M059J (cell line): ENCODE measurements at places on chromosomes 1 and 21. TPM values are rescaled to one million over a fixed set of nuclear protein-coding genes. Genes with fewer than 3 reads are reported as not detected.

DNA sequence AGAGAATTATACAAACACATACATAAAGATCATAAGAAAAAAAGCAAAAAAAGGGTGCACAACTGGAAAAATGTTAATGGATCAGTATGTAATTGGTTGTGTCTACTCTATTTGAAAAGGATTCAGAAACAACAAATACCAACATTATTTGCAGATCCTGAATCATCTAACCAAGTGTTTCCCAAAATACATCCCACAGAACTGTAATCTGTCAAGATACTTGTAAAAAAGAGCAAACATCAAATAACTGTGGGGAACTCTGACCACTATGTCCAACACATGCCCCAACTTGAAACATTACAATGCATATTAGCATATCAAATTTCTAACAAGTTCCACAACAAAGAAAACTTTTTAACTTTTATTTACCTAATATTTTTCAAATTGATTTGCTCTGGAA, 22.6 kb downstream of the ANKRD13C start:
- peak; percentile 50 for DNase-seq

DNA sequence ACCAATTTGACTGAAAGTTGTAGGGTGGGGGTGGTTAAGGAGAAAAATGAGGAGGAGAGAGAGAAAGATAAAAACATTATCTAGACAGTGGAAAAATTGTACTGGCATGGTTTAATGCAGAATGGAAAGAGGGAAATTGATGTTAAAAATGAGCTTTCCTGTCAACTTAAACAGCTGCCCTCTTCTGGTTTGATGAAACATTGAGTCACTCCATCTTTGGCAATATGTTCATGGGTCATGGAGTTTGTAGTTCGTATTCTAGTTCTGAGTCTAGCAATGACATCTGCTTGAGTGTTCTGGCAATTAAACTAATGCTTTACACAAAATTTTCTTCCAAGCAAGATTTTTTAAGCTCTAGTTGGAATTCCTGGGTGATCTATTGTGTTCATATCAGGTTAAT, 9.6 kb downstream of the ZNF648 start:
- no peak for DNase-seq

- no peak for DNase-seq
These were observed 12.9 kb downstream of the AHDC1 start for GRCh38 chr1:27590917-27591508.

- no peak for DNase-seq
These were observed 208.9 kb upstream of the C1orf174 start for GRCh38 chr1:4108758-4109627.

GRCh38 chr1:31796707-31797106, 19.1 kb downstream of the SPOCD1 start:
- no peak for DNase-seq

- peak; percentile 37 for DNase-seq
These were observed 318.1 kb downstream of the KCNH1 start for GRCh38 chr1:210815641-210816550.

GRCh38 chr1:230263568-230264195, 162.4 kb downstream of the PGBD5 start:
- no peak for DNase-seq

GRCh38 chr1:12516741-12517140, 101.3 kb downstream of the DHRS3 start:
- no peak for DNase-seq

GRCh38 chr1:60415696-60416095, 342.1 kb upstream of the C1orf87 start:
- DNase-seq: no peak

DNA sequence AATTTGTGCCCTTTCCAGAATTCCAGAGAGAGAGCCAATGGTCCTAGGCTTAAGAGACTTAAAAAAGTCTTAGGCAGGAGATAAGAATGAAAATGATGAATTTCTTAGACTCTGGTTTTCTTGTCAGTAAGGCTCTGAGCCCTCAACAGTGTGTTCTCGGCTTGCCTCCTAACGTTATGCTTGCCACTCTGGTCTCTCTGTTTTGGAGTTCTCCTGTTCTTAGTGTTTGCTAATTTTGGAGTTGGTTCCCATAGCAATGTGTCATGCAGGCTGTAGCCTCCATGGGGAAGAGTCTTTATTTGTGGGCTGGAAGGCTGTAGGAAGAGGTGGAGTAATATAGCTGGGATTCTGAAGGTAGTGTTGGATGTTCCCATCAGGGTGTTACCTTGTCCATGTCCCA, 19.9 kb downstream of the TBX19 start:
- peak; percentile 47 for DNase-seq

DNA sequence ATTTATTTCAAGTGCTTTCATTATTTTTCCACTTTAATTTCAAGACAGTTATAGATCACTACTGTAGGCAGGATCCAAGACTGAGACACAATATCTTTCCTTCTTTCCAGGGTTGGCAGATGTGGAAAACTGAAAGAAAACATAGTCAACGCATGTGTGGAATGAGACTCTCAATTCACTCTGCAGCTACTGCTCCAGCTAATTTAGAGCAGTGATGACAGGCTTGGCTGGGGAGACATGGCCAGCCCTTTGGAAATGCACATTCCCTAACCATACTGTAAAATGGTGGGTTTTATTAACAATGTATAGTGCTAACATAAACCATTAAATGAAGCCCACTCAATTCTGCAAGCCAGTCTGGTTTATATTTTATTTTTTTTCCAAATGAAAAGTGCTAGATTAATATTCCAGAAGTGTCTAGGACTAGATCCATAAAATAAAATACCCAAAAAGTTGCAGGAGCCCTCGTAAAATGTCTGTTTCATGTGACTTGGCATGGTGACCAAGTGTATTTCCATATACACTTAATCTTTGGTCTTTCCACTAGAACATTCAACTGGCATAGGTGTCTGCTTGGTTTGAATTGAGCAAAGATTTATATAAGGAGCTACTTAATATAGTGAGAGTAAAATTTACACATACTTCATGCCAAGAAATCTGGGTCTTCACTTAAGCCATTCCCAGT, 32.9 kb downstream of the COL11A1 start:
- DNase-seq: no peak

DNA sequence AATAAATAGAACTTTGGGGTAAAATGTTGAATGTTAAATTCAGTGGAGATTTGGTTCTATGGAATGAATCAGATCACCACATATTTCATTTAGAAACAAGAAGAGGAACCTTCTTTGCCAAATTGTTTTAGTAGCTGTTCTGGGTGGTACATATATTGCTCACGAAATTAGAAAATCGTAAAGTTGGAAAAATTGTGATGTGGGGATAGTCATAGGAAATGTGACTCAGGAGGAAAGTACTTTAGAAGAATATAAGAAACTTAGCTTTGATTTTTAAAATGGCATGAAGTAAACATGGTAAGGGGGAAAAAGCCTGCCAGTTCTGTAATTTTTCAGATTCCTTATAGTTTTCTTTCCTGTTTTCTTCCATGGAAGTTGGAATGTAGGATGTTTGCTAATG, 27.4 kb downstream of the RRP15 start:
- DNase-seq: peak; percentile 32

GRCh38 chr1:241451956-241452355, 67.6 kb downstream of the FH start:
- DNase-seq: no peak

- DNase-seq: peak; percentile 87
These were observed 3.5 kb upstream of the PIGV start for GRCh38 chr1:26784023-26784871.

- DNase-seq: peak; percentile 17
These were observed 49.1 kb downstream of the COP1 start for GRCh38 chr1:176157995-176158394.

DNA sequence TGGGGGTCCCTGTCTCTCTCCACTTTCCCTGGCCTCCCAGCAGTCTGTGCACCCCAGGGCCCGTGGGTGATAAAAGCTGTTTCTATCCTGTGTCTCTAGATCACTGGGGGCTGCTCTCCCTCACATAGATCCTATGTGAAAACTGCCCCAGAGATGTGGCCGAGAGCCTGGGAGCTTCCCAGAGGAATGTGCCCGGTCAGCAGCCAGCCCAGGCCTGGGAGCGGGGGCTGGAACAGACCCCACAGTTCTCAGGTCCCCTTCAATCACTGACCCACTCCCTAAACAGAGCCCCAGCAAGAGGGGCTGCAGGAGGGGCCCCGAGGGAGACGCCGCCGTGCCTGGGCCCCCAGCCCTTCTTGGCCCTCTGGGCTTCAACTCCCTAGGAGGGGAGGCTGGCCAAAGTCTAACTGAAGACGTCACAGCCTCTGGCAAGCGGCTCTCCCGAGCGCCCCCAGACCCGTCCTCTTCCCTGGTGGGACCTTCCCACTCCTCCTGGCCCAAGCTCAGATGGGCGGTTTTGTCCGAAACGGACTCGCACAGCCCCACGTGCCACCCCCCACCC, 403 bp downstream of the MXRA8 start:
- no peak for DNase-seq

GRCh38 chr1:94734963-94735901, 84.9 kb upstream of the SLC44A3 start:
- DNase-seq: peak; percentile 76

DNA sequence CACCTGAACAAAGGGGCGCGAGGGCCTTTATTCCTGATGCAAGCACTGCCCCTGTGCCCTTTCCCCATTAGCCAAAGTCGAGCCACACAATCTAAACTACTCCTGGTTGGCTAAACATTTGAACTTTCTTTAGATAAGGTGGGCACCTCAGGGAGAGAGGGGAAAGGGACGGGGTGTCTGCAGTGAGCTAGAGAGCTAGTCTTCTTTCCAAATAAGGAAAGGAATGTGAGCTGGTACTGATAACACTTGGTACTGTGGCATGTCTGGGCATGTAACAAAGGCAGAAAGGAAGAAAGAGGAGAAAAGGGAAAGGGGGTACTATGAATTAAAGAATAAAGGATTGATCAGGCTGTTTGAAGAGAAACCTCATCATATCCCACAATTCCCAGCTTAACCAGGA, 62.8 kb downstream of the OVGP1 start:
- no peak for DNase-seq

DNA sequence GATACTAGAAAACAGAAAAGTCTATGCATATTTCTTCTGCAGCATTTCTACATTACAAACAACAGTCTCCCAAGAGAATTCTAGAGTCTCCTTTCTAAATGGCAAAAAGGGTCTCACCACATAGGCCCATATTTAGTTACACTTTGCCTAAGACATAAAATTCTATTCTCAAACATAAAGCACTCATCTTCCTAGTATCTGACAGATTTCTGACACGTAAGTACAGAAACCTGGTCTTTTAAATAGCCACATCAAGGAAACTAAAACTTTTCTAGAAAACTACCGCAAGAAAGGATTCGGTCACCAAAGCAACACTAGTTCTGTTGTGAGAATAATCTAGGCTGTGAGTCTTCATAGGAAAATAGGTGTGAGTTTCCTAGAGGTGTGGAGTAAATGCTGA, 33.6 kb upstream of the CTSK start:
- DNase-seq: no peak

GRCh38 chr1:168083456-168084325, 53.0 kb downstream of the GPR161 start:
- no peak for DNase-seq

DNA sequence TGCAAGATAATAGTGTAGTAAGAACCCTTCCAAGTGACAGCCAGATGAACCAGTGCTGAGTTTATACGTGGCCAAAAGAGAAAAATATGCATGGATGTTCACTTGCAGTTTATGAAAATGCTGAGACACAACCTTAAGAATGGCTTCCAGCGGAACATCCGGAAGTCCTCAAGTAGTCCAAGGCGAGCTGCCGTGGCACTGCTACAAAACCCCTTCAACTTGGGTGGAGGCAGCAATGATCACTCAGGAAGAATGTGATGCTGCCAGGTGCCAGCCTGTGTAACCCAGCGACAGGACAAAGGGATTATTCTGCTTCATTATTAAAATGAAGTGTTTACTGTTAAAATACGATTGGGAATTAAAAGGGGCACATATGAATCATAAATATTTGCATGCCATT, 179.6 kb downstream of the RUNX1 start:
- no peak for DNase-seq

DNA sequence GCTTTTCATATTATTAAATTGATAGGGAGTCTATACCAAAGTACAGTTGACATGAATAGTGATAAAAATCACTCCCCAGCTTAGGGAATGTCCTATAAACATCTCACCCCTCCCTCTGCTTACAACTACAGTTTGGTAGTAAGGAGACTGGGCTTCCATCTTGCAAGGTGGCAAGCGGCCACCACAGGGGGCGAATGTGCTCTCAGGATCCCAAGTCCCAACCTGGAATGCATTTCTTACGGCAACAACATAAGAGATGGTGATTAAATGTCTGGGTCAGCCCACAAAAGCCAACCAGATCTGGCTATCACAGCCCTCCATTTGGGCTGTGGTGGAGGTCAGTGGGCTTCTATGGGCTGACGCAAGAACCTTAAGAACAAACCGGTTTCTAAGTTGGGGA, 68.0 kb downstream of the SMYD2 start:
- no peak for DNase-seq

- DNase-seq: peak; percentile 61
These were observed 28.4 kb downstream of the EXTL2 start for GRCh38 chr1:100866041-100866900.

Gene DNM3
- total RNA-seq: 2.1 and 3.1 TPM in 2 replicates

Gene EXOC8
- total RNA-seq: 10.8 and 13.3 TPM in 2 replicates

Gene IL6R
- 2.3 and 3.8 TPM in 2 replicates for total RNA-seq

Gene FAM78B
- not detected in 2 replicates for total RNA-seq

Gene MYBPH
- total RNA-seq: not detected in 2 replicates

Gene MYOM3
- total RNA-seq: 0.02 and 0.32 TPM in 2 replicates

Gene GUCA2A
- not detected in 2 replicates for total RNA-seq

Gene CDC42BPA
- total RNA-seq: 15.1 and 21.6 TPM in 2 replicates

Gene TMEM51
- total RNA-seq: 18.7 and 22.2 TPM in 2 replicates

Gene ADAMTS1
- total RNA-seq: 58.6 and 94.4 TPM in 2 replicates

Gene MTARC2
- total RNA-seq: 1.1 TPM in 1 of 2 replicates, not detected in the other

Gene HENMT1
- not detected in 2 replicates for total RNA-seq

Gene PTPRC
- 0.49 and 4.5 TPM in 2 replicates for total RNA-seq

Gene USH2A
- total RNA-seq: not detected in 2 replicates
